ENCODE measurements at places on chromosomes 3 and 15.
A peak's percentile ranks its signal among the peaks of the same experiment; 100 is the strongest.

DNA sequence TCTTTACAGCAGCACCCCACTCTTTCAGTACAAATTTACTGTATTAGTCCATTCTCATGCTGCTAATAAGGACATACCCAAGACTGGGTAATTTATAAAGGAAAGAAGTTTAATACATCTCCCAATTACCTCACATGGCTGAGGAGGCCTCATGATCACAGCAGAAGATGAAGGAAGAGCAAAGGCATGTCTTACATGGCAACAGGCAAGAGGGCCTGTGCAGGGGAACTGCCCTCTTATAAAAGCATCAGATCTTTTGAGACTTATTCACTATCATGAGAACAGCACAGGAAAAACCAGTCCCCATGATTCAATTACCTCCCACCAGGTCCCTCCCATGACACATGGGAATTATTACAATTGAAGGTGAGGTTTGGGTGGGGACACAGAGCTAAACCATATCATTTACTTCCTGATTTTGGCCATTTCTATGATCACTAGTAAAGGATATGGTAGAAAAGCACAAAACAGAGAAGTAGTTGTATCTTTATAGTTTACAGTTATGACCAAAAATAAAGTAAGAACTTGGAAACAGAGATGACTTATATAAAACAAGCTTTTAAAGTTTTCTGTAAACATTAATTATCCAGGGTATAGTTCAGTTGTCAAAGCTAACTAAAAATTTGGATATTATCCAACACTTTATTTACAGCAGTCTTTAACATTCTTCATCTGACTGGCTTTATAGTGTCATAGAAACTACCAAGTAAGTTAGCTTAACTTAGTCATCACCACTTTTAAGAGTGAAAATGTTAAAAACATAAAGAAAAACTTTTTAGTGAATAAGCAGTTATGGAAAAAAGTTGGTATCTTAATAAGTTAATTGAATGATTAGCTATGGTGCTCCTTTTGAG, 40.2 kb downstream of the P2RY1 start:
- DNase-seq = no peak

DNA sequence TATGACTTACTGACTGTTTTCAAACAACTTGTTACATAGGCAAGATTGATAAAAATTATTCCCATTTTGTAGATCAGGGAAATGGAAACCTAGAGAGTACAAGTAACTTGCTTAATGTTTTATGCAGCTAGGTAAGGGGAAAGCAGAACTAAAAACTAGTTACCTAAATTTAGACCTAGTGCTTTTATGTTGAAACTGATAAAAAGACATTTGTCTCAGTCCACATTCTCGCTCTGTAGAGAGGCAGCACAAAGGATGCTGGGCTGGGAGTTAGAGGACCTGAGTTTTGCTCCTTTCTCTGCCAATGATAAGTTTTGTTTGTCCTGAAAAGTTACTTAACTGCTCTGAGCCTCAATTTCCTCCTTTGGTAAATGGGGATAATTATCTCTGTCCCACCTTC, 17.4 kb downstream of the TIMP4 start:
- no peak for DNase-seq

DNA sequence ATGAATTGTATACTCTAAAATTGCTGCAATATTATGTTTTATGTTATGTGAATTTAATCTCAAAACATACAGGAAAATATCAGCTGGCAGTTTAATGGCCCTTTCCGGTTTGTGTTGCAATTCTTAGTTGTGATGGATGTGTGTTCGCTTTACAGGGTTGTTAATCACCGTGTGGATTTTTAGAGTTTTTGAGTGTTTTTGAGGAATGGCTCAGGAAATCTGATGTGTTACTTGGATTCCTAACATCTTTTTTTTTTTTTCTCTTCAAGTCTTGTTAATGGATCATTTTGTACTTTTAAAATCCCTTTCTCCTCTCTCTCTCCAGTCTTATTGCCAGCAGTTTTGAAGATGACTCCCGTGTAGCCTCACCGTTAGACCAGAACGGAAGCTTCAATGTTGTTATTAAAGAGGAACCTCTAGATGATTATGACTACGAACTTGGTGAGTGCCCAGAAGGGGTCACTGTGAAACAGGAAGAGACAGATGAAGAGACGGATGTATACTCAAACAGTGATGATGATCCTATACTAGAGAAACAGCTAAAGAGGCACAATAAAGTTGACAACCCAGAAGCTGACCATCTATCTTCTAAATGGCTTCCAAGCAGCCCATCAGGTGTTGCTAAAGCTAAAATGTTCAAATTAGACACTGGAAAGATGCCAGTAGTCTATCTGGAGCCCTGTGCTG, 35.7 kb downstream of the MGA start:
- DNase-seq = peak; percentile 8

DNA sequence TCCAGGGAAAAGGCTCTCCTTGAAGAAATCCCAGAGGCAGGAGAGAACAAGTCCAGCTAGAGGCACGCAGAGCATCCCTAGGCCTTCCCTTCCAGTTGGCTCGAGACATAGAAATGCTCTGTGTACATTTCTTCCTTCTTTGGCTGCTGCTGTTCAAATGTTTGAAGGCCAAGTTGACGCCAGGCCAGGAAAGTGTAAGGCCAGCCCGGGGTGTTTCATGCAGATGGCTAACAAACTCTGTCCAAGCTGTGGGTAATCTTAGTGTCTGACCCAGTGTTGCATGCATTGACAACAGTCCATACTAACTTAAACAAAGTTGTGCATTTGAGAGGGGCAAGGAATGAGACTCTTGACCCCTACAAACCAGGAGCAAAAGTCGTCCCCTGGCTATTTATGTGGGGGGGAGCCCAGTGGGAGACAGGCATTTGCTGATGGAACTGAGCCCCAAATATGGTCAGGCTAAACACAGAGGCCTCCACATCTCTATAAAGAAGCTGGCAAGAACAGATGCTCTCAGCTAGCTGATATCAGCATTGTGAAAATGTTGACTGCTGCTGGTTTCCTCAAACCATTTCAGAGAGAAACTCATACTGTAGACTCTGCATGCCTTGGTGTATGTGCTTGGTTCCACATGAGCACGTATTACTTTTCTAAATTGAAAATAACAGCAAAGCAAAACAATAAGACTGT, 139.5 kb downstream of the ADAMTS9 start:
- no peak for DNase-seq

- no peak for DNase-seq
Measured at GRCh38 chr3:178308771-178309170, 227.5 kb upstream of the KCNMB2 start.

- no peak for DNase-seq
Measured at GRCh38 chr3:54951405-54951804, 23.5 kb upstream of the LRTM1 start.

- DNase-seq = no peak
Measured at GRCh38 chr3:147656023-147656422, 246.9 kb downstream of the ZIC1 start.

DNA sequence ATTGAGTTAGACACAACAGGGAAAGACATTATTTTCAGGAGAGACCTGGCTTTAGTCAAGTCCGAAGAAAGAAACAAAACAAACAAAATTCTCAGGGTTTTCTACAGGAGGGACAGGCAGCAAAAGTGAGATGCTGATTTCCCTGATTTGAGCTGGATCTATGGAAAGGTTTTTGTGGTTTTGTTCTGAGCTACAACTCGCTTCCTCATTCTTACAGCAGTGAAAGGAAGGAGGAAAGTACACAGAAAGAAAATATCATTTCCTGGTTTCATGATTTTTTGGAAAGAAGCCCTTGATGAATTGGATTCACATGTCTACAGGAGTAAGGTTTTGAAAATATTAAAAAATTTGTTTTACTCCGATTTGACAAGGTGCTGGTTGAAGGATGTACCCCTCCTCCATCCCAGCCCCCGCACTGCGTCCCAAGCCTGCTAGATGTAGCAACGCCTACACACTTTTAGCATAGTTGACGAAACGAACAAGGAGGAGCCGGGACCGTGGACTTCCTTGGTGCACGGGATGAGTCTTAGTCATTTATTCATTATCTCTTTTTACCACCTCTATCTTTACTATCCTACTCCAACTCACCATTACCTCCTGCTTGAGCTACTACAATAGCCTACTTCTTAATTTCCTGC, 10.8 kb downstream of the PRICKLE2 start:
- DNase-seq = no peak

- no peak for DNase-seq
Measured at GRCh38 chr15:56534728-56535127, 69.8 kb upstream of the MNS1 start.

DNA sequence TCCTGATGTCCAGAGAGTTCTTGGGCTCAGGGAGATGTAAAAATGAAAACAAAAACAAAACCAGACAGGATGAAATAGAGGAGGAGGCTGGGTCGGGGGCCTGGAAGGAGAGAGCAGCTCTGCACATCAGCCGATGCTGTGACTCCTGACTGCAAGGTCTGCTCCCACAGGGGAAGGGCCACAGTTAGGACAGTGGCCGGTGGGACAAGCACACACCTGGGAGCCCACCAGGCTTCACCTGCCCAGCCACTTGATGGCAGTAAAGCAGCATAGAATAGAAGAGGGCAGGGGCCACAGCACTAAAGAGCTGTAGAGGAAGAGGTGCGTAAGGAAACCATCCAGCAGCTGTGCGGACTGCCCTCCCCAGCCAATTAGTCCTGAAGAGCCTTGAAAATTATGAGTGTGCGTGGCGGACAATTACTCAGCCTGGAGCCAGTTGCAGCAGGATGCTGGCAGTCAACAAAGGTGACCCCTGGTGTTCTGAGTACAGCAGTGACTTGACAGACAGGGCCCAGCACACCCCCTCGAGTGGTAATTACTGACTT, 29.8 kb downstream of the ALS2CL start:
- no peak for DNase-seq

DNA sequence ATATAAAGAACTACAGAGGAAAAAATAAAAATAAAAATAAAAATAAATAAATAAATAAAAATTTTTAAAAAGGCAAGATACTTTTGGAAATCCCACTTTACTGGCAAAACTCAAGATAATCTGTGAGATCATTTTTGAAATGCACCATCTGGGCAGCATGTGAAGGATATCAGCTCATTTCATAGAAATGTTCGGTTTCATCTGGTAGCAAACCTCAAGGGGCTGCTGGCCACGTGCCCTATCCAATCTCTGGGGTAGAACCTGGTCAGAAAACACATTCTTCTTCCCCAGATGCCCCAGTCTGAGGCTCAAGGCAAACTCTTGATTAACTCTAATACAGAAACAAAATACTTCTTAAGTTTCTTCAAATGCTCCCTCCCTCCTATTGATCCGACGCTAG, 166.0 kb downstream of the FMN1 start:
- DNase-seq = no peak

- DNase-seq = no peak
Measured at GRCh38 chr15:101044625-101045235, 125.6 kb downstream of the LRRK1 start.

DNA sequence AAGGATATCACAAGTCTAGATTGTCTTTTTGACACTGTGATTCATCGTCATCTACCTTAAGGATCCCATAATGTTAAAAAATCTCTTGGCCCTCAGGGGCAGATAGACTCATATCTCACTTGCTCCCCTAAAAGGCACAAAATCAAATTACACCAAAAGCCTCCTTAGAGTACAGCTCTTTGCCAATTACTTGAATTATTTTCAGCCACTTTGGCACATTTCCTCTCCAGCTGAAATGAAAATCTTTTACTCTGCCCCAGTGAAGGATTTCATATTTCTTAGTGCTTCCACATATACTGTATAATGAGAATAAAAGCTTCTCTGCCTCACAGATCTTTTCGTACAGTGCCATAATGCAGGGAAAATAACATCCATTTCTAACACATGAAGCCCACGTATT, 190.7 kb upstream of the GBE1 start:
- DNase-seq = no peak

DNA sequence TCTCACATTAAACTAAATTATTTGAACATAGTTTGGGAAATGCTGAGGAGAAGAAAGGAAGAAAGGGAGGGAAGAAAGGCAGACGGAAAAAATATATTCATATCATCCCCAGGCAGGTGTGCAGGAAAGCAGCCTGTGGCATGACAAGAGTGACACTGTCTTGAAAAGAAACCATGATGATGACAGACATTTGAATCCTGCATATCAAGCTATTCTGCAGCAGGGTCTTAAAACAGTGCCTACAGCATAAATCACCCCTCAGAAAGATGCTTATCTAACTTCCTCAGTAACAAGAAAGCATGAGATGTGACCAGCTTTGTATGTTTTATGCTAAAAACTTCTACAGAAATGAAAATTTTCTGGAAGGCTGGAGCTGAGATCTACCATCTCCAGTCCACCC, 144.5 kb upstream of the GRM7 start:
- no peak for DNase-seq

GRCh38 chr3:72629191-72629631, 219.0 kb downstream of the SHQ1 start:
- no peak for DNase-seq

GRCh38 chr15:39907216-39907615, 12.8 kb downstream of the GPR176 start:
- DNase-seq = no peak

DNA sequence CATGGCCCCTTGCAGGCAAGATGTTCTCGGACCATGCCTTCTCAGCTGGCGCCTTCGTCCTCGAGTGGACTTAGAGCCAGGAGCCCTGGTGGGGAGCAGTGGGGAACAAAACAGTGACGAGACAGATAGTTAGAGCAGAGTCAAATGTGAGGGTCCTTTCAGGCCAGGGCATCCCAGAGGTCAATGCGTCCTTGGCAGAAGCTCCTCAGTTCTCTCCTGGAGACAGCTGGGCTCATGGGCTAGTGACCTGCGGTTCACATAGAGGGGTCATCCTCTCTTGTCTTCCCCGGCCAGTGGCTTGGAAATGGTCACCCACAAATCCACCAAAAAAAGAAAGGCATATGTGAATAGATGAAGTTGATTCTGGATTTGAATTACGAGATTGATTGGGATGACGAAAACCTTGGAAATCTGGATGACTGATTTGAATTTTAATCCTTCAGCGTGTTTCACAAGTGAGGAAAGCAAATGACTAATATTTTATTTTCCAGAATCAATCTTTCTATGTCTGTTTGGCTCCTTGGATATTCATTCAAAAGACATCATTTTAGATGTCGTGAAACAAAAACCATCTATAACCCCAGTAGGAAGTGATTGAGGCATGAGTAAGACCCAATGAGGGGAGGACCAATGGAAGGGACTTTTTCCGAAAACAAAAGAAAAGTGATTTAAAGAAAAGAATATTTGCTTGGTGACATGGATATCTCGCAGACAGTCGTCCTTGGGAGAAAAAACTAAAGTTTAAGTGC, 84.5 kb downstream of the ASB7 start:
- no peak for DNase-seq

DNA sequence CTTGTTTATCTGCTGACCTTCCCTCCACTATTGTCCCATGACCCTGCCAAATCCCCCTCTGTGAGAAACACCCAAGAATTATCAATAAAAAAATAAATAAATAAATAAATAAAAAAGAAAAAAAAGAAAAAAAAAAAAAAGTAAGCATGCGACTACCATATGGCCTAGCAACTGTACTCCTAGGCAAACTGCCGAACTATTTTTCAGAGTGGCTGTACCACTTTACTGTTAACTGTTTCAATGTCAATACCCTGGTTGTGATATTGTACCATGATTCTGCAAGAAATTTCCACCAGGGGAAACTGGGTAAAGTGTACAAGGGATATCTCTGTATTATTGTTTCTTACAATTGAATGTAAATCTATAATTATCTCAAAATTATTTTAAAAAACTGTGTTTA, 41.3 kb upstream of the MAP4 start:
- no peak for DNase-seq

GRCh38 chr15:74541494-74542165, 610 bp downstream of the ARID3B start:
- peak; percentile 45 for DNase-seq

- DNase-seq = no peak
Measured at GRCh38 chr15:90130291-90130690, 28.0 kb upstream of the IDH2 start.

- no peak for DNase-seq
Measured at GRCh38 chr15:63458026-63458425, 46.4 kb upstream of the USP3 start.
